ENCODE measurements at places on chromosomes 2 and 18. TPM values are rescaled to one million over a fixed set of nuclear protein-coding genes. Genes with fewer than 3 reads are reported as not detected.

The HOXD12 gene
- 0.13 TPM for total RNA-seq

The INHBB gene
- 38.2 TPM for total RNA-seq

The PRSS56 gene
- total RNA-seq, result 0.18 TPM

The DES gene
- 0.69 TPM for total RNA-seq

The CLEC4F gene
- not detected for total RNA-seq

The PIEZO2 gene
- 0.57 TPM for total RNA-seq

The SH3RF3 gene
- 4.9 TPM for total RNA-seq

The IL1RL1 gene
- 0.15 TPM for total RNA-seq

The CHRNA1 gene
- not detected for total RNA-seq

The CYP1B1 gene
- 86.7 TPM for total RNA-seq

The MATN3 gene
- 3.5 TPM for total RNA-seq

All from Panc1 (cell line).